RWPE1 (cell line): ENCODE measurements at places on chromosomes 16 and 17.
A peak's percentile ranks its signal among the peaks of the same experiment; 100 is the strongest.

DNA sequence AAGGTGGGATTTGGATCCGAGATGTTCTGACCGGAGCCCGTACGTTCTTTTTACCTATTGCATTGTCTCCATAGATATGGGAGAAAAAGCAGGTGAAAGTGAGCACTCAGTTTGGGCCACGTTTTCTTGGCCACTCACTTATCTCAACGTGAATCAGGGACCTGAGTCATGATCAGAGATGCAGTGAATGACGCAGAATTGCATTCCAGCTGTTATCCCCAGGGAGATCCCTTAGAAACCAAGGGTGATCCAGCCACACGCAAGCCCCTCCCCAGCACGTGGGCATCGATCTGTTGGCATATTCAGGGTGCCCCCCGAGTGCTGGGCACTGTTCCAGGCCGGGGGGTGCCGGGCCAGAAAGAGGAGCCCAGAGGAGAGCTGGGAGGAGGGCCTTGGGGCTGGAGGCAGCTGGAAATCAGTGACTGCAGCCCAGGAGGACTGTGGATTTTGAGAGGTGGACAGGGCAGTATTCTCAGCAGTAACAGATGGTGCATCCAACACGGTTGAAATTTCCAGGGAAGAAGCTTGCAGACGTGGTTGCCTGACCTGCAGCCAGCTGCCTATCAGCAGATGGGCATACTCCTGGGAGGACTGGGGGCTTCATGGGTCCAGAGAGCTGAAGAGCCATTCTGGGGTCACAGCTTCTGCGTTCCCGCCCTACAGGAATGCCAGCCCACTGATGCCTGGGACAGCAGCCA is 87.2 kb upstream of the CACNG5 start:
- DNase-seq = peak; percentile 72

- DNase-seq = no peak
Observed at GRCh38 chr17:49926886-49927285, 42.1 kb upstream of the DLX4 start.

GRCh38 chr17:48125829-48126531 is 18.4 kb downstream of the SNX11 start:
- DNase-seq = no peak

DNA sequence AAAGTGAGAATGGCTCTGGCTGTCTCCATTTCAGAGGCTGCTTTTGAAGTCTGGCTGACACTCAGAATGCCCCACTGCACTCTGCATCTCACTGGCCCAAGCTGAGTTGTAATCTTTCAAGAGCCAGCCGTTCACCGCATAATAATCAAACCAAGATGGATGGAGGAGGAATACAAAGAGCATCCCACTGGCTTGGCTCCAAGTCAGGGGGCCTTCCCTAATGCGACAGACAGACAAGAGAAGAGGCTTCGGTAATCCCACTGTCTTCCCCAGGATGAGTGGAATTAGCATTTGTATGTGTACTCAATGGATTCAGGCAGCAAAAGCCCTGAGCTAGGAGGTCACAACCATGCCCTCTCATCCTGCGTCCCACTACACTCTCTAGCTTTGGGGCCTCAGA is 68.0 kb downstream of the CBLN1 start:
- DNase-seq = no peak

GRCh38 chr17:80663781-80664206 is 119.2 kb downstream of the RPTOR start:
- DNase-seq = no peak

DNA sequence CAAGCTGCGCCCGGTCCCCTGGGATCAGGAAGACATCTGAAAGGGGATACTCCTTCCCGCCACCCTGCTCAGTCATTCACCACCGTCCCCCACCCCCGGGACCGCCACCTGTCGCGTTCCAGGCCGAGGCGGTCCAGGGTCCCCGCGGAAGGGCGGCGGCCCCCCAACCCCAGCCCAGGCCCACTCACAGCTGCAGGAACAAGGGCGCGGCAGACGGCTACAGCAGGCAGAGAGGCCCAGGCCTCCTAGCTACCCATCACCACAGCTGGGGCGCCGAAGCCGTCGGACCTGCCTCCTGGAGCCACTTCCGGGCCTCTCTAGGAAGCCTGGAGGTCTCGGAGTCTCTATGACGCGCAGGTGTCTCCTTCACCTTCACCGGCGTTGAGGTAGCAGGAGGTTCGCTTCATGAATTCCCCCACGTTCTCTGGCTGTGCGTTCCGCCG is at the start of gene SDR42E1:
Gene SDR42E1, minus strand, starts transcription at position 272 of the 443 bp plus-strand sequence. CDS start 10,612 bp downstream, outside the sequence.
- peak; percentile 79 for DNase-seq

- DNase-seq = no peak
Observed at GRCh38 chr17:36495076-36495578, 8.6 kb downstream of the ZNHIT3 start.

DNA sequence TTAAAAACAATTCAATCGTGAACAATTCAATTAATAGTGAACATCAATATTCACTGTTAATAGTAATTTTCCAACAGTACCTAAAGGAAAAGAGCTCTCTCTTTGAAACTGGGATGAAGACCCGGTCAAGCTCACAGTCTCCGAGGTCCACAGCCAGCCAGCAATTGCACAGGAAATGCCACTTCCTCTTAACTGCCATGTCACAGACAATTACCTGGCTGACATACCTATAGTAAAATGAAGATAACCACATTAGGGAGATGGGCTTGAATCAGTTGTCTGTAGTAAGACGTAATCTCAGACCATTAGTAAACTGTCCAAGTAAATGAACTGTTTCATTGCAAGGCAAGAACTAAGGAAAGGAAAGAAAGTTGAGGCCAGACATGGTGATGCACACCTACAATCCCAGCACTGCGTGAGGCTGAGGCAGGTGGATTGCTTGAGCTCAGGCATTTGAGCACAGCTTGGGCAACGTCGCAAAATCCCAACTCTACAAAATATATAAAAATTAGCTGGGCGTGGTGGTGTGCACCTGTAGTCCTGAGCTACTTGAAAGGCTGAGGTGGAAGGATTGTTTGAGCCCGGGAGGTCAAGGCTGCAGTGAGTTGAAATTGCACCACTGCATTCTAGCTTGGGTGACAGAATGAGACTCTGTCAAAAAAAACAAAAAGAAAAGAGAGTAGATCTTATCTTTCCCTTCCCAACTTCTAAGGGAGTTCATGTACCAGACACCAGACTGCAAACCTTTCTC is 36.9 kb downstream of the PKD1L3 start:
- DNase-seq = no peak

- DNase-seq = peak; percentile 86
Observed at GRCh38 chr17:55433629-55434422, 12.2 kb upstream of the MMD start.

- no peak for DNase-seq
Observed at GRCh38 chr17:51630101-51630671, 369.8 kb downstream of the UTP18 start.

DNA sequence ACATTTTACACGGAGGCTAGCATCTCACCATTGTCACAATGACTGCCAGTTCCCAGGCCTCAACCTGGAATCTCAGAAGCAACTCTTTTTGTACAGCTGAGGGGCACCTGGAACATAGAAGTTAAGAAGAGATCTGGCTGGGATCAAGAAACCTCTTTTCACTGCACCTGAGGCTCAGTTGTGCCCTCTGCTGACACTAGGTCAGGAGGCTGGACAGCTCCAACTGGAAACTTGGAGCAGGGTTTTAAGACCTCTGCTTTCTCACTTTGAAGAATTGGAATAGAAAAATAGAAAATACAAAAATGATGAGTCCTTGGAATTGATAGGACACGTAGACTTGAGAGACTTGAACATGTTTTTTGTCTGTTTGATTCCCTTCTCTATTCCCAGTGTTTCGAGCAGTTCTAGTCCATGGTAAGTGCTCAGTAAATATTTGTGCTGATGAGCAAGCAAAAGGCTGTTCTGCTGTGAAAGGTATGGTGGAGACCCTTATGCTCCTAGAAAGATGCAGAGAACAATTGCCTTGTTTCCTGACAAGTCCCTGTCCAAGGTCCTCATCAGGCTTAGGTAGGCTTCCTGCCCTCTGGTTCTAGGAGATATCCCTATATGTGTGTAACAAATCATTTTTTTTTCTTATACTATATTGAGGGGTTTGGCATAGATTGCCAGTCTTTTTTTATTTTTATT is 13.6 kb upstream of the PPM1D start:
- DNase-seq = no peak

- DNase-seq = no peak
Observed at GRCh38 chr16:87058728-87059250, 258.4 kb downstream of the C16orf95 start.

DNA sequence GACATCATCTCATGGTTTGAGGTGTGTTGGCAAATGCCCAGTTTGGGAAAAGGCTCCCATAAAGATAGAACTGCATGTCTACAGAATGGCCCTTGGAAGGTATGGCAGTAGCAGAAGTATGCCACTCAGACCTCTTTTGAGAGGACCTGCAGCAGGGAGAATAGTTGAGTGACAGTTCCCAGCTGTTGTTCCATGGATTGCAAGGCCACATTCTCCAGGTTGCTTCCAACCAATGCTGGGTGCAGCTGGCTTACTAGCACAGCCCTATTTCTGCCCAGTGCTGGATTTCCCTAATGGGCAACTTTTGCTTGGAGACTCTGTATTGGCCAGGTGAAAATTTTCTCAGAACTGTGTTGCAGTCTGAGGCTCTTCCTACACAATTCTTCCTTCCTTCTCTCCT is 266.2 kb downstream of the UTP18 start:
- no peak for DNase-seq

DNA sequence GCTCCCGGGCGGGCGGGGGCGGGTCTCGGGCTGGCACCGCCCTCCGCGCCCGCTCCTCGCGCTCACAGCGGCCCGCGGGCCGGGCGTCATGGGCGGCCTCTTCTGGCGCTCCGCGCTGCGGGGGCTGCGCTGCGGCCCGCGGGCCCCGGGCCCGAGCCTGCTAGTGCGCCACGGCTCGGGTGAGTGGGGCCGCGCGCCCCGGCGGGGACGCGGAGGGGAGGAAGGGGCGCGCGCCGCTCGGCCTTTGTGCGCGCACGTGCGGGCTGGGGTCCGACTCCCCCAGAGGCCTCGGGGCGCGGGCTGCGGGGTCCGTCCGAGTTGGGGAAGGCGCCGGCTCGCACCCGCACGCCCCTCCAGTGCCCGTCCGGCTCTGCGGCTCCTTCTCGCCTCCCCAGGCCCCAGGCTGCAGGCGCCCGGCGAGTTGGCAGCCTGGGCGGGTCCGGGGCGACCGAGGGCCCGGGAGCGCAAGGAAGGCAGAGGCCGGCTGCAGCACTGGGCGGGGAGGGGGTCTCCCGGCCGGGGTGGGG is at the start of gene NME4:
Gene NME4, plus strand, starts transcription at position 65 of the 527 bp plus-strand sequence. Its CDS starts 24 bp downstream, at position 89.
- DNase-seq = no peak

GRCh38 chr17:81885869-81886548 is 5.4 kb downstream of the ALYREF start:
- DNase-seq = no peak

DNA sequence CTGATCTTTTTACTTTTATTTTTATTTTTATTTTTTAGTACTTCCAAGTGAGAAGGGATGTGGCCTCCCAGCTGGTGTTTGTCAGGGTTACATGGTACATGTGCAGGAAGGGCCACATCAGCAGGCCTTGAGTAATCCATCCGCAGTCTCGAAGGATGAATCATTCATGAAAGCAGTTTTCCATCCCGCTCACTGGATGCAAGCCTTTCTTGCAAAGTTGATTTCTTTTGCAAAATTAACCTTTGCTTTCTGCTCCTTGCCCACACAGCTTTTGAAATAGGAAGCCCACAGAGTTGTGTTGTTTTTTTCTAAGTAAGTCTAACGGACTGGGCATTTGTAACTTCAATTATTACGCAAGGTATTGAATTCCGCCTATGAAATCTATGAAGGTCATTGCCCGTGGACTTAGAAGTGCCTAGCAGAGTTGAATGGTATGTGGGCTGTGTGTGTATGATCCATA is 157.4 kb downstream of the PRKCA start:
- peak; percentile 88 for DNase-seq

GRCh38 chr17:63785556-63785955 is 11.6 kb downstream of the DDX42 start:
- peak; percentile 45 for DNase-seq

DNA sequence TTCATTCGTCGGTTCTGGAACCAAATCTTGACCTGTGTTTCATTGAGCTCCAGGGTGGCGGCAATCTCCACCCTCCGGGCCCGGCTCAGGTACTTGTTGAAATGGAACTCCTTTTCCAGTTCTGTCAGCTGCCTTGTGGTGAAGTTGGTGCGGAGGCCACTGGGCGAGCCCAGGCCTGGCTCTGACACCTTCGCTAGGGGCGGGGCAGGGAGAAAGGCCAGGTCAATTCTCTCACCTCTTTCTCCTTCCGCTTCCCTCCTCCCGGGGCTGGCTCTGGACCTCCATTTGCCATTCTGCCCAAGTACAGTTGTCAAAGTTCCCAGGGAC is 1.2 kb downstream of the HOXB1 start:
- no peak for DNase-seq

- no peak for DNase-seq
Observed at GRCh38 chr16:67730326-67730725, 11.2 kb upstream of the GFOD2 start.

DNA sequence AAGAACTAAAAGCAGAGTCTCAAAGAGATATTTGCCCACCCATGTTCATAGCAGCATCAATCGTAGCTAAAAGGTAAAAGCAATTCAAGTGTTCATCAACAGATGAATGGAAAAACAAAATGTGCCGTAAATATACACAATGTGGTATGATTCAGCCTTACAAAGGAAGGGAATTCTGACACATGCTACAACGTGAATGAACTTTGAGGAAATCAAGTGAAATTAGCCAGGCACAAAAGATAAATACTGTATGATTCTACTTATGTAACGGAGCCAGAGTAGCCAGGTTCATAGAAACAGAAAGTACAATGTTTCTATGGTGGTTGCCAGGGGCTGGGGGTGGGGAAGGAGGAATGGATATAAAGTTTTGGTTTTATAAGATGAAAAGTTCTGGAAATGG is 57.8 kb upstream of the IL34 start:
- DNase-seq = no peak

DNA sequence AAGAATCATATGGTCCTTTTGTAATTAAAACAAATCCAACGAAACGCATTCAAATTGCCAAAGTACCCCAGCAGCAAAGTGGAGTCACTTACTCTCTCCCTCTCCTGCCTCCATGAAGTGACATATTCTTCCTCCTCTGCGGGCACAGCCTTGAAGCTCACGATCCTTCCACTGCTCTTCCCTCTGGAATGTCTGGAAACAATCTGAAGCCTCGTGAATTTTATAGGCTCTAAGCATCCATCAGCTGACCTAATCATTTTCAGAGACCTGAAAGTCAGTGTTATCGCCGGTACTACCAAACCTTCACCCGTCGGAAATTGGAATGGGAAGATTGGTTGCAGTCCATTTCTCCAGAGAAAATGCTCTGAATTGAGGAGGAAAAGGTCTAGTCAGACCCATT is 134.5 kb upstream of the FOXF1 start:
- DNase-seq = no peak

- no peak for DNase-seq
Observed at GRCh38 chr17:50514936-50515702, 6.9 kb downstream of the MYCBPAP start.

DNA sequence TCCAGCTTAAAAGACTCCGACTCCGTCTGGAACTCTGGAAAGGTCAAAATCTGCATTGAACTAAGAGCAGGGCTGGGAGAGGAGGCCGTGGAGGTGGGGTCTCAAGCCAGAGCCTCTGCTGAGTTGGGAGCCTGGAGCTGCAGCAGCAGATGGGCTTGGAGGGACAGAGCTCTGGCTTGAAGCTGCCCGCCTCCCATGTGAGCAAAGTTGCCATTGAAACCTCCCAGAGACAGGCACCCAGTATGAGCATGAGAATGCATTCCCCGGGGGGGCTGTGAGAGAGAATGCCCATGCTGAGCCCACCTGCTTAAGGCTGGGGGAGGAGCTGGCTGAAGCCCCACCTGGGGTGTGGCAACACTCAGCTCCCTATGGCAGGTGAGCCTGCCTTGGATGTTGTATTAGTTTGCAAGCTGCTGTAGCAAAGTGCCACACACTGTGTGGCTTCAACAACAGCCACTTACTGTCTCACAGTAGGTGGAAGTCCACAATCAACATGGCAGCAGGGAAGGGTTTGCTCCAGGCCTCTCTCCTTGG is 9.6 kb downstream of the KIF19 start:
- no peak for DNase-seq

GRCh38 chr17:1820528-1821252 is 9.0 kb downstream of the SMYD4 start:
- no peak for DNase-seq
